ENCODE measurements at places on chromosomes 7 and 10.

GRCh38 chr10:126153711-126154628 is 234.3 kb downstream of the ADAM12 start:
- no peak for DNase-seq

DNA sequence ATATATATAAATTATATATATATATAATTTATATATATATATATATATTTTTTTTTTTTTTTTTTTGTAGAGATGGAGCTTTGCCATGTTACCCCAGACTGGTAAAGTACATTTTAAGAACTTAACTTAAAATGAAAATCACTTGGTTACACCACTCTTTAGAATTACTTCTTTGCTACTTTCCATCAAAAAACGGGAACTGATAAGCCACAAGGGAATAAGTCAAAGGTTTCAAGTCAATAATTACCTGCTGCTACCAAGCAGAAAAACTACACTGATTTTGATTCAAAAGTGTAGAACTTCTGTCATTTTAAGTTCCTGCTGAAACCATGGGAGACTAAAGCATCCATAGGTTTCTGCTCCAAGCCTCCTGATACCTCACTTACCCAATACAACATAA is 12.2 kb downstream of the PPA1 start:
- DNase-seq, result no peak

- peak; percentile 66 for DNase-seq
Measured at GRCh38 chr10:3828404-3829155, 43.6 kb upstream of the KLF6 start.

GRCh38 chr7:100411101-100411500 is 17.4 kb downstream of the ZCWPW1 start:
- no peak for DNase-seq
